Prostate gland (tissue), 2 donors: ENCODE measurements at places on chromosomes 7 and 10.

GRCh38 chr10:33533612-33534011 is 199.1 kb upstream of the NRP1 start:
- DNase-seq, result no peak

- no peak for DNase-seq
Observed at GRCh38 chr7:28133872-28134271, 46.7 kb downstream of the JAZF1 start.

- no peak for DNase-seq
Observed at GRCh38 chr7:40595129-40595528, 460.3 kb downstream of the SUGCT start.

DNA sequence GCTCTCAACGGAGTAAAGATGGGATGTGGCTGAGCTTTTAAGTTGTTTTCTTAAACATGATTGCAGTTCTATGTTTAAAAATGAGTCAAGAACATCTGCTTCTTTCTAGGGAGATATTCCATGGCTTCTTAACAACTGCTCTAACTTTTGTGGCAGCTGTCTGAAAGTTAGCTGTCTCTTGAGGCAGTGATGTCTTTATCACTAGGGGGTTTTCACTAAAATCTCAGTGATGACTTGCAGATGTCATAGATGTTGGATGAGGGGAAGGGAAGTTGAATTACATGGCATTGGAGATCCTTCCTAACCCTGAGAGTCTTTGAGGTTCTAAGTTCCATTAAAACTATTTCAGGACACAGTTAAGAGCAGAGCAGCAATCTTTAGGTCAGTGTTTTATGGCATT is 43.5 kb downstream of the PRKG1 start:
- no peak for DNase-seq

DNA sequence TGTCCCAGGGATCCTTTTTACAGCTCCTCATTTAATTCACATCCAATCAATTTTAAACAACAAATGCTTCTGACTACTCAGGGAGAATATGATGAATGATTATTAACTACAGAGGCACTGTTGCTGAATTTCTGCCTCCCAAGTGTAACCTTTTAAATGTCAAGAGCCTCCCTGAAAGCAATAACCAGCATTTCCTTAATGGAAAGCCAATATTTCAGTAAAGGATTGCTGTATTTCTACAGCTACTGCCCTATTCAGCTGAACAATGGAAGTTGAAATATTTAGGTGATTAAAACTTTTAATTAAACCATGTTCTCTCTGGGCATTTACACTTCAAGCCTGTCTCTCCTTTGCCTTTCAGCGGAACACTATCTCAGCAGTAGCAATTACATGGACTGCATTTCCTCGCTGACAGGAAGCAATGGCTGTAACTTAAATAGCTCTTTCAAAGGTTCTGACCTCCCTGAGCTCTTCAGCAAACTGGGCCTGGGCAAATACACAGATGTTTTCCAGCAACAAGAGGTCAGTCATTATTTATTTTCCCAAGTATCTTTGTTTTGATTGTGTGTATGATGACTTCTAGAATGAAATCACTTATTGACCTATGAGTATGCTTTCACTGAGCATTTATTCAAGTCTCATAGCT is 304.7 kb downstream of the BICC1 start:
- no peak for DNase-seq

- DNase-seq, result no peak
Observed at GRCh38 chr7:108147031-108147563, 16.9 kb upstream of the LAMB4 start.

DNA sequence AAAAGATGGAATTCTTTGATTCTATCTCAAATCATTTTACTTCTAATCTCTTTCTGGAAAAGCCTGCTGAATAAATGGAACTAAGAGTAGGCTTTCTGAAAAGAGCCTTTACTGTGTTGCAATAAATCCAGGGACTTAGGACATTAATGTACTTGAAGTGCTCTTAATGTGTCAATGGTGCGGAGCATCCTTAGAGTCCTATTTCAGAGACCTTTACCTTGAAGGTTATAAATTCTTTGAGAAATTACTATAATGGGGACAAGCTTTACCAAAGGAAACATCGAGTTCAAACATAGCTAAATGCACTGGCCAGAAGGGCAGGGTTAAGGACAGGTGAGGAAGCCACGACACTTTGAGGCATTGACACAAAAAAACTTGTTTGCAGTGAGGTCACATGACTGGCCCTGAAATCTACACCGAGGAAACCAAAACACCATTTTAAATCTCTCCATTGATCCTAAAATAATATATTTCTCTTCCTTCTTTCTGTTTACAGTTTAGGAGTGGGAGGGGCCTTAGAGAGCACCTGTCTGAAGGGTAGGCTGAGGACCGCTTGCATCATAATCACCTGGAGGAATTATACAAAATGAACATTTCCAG is 48.1 kb upstream of the EXOC6 start:
- DNase-seq, result no peak

GRCh38 chr7:142357953-142358520 is 100.2 kb upstream of the PRSS58 start:
- DNase-seq, result no peak

DNA sequence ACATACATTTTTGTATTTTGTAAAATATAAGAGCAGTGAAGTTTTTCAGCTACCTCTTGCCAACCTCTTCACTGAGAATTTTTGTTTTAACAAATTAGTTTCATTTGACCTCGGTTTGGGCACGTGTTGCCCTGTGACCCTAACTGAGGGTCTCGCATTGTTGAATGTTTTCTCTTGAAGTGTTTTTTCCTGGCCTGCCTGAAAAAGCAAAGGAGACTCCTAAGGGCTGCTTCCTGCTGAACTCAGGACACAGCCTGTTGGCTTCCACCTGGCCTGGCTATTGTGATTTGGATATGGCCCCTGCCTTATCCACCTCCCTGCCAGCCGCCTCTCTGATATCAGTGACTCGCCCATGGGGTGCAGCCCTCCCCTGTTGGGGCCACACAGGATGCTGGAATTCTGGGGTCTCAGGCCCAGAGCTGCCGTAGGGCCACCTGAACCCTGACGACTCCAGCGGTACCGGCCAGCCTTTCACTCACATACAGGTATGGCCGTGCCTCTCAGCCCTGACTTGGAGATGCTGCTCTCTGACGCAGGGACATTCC is 58.8 kb upstream of the AQP1 start:
- no peak for DNase-seq

GRCh38 chr7:84900215-84900614 is 286.6 kb downstream of the SEMA3D start:
- no peak for DNase-seq

DNA sequence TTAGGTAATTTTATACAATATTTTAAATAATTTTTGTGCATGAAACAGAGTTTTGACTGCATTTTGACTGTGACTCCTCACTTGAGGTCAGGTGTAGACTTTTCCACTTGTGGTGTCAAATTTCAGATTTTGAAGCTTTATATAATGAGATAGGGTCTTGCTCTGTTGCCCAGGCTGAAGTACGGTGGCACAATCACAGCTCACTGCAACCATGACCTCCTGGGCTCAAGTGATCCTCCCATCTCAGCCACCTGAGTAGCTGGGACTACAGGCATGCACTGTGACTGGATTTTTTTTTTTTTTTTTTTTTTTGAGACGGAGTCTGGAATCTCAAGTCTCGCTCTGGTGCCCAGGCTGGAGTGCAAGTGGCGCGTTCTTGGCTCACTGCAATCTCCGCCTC is 74.9 kb downstream of the TCF7L2 start:
- no peak for DNase-seq

GRCh38 chr7:100059251-100059739 is 9.7 kb downstream of the ZSCAN21 start:
- DNase-seq, result no peak

DNA sequence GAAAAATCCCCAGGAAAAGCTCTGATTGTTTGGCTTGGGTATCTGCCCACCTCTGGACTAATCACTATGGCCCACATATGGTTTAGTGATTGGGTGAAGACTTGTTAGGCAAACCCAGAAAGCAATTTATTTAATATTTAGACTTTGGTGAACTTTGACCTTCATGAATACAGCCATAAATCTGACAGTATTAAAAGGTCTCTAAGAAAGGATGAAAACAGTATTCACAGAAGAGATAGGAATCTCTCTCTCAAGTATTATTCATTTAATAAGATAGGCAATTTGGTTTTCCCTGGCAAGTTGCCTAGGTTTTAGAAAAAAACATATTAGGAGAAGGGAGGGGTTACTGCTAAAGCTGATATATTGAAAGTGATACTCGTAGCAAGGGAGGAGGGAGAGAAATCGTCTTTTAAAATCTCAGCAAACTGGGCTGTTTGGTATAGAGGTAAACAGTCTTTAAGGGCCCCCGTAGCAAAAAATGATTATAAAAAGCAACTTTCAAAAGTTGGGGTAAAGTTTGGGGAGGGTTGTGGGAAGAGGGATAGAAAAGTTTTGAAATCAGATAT is 57.1 kb downstream of the LSMEM1 start:
- no peak for DNase-seq

GRCh38 chr7:90298145-90299038 is 22.7 kb downstream of the FAM237B start:
- DNase-seq, result no peak

DNA sequence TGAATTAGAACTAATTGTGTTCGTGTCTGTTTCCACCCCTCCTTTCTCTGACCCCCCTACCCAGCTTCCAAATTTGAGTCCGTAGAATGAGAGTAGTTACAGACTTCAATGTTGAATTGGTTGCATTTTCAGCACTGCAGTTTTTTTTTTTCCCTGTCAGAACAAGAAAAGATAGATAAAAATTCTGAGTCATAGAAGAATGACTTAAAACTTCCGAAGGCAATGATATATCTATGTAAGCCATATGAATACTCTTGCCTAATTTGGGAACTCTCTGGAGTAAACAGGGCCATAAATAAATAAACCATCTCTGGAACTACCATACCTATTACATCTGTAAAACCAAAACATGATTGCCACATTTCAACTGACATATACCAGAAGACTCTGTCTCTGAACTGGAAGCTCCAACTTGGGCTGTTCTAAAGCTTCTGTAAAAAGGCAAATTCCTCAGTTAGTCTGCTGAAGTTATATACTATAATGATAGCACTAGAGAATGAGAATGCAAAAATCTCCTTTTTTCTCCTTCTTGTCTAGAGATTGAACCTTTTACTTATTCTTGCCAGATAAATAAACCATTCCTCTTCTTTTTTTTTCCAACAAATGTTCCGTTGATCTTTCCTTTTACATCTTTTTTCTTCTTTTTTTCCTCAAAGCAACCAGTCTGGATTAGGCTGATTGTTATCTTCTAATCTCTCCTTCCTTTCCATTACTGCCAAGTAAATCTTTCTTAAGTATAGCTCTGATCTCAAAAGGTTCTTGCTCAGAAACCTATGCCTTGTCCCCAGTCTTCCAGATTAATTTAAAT is 23.5 kb downstream of the VCL start:
- no peak for DNase-seq

- DNase-seq, result no peak
Observed at GRCh38 chr7:4895766-4896165, 12.2 kb upstream of the RADIL start.

GRCh38 chr10:35063837-35064454 is 26.2 kb downstream of the CUL2 start:
- DNase-seq, result no peak

DNA sequence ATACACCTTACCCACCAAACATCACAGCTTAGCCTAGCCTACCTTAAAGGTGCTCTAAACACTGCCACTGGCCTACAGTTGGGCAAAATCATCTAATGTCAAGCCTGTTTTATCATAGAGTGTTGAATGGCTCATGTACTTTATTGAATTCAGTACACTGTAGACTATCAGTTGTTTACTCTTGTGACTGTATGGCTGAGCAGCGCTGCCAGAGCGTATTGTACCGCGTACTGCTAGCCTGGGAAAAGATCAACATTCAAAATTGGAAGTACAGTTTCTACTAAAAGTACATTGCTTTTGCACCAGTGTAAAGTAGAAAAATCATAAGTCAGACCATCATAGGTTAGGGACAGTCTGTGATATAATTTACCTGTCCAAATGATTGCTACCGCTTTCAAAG is 226.8 kb downstream of the PRPF18 start:
- DNase-seq, result no peak

- DNase-seq, result no peak
Observed at GRCh38 chr10:130108934-130109604, 1.6 kb downstream of the C10orf143 start.

DNA sequence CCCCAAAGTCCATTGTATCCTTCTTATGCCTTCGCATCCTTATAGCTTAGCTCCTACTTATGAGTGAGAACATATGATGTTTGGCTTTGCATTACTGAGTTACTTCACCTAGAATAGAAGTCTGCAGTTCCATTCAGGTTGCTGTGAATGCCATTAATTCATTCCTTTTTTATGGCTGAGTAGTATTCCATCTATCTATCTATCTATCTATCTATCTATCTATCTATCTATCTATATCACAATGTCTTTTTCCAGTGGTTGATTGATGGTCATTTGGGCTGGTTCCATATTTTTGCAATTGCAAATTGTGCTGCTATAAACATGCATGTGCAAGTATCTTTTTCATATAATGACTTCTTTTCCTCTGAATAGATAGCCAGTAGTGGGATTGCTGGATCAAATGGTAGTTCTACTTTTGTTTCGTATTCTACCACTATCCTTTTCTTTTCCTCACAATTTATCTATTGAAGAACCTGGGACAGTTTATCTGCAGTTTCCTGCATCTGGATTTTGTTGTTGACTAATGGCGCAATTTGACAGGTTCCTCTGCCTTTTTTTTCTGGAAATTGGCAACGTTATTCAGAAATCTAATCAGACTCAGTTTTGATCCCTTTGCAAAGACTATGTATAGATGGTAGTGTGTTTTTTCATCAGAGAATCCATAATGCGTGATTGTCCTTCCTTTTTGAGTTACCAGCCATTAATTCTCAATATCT is 287.2 kb downstream of the ARL4A start:
- DNase-seq, result no peak

DNA sequence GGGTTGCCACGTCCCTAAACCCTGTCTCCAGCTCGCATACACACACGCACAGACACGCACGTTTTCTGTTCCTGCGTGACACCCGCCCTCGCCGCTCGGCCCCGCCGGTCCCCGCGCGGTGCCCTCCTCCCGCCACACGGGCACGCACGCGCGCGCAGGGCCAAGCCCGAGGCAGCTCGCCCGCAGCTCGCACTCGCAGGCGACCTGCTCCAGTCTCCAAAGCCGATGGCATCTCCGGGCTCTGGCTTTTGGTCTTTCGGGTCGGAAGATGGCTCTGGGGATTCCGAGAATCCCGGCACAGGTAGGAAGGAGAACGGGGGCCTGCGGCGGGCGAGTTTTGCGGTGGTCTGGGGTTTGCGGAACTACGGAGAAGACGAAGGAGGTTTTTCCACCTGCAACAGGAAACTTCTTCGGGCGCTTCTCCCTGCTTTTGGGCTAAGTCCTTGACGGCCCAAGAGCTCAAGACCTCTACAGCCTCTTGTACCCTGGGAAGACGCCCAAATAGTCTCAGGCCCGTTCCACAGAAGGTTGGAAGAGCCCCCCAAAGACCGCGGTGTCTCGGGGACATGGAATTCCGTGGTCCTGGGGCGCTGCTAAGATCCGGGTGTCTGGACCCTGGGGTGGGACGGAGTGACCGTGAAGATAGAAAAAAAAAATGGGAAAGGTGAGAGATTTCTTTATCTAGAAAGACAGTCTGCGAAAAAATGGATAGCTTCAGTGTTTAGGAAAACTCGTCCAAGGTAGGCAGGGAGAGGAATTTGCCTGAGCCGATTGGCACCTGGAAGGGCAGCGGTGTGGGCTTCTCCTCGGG is at the start of gene GAD2:
Gene GAD2 (plus strand): TSS at position 190 of the 811 bp plus-strand sequence. CDS start 36 bp downstream, at position 226.
- DNase-seq, result no peak
